ENCODE measurements at places on chromosomes 4 and X.
A peak's percentile ranks its signal among the peaks of the same experiment; 100 is the strongest.

GRCh38 chr4:128716338-128716737 is 93.2 kb upstream of the JADE1 start:
- no peak for DNase-seq

DNA sequence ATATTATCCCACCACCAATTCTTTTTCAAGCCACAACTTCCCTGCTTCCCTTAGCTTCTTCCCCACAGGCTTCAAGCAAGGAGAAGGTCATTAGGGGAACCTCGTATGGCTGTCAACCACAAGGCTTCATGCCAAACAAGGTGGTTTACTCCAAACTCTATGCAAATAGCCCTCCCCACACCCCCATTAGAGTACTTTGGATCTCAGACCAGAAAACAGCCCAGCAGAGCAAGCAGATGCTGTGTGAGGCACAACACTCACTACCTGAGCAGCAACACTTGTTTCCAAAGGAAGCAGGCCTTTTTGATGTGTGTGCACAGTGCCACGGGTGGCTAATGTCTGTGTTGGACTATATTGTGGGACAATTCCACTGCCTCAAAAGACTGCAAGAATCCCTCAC is 189.0 kb downstream of the AR start:
- no peak for DNase-seq

DNA sequence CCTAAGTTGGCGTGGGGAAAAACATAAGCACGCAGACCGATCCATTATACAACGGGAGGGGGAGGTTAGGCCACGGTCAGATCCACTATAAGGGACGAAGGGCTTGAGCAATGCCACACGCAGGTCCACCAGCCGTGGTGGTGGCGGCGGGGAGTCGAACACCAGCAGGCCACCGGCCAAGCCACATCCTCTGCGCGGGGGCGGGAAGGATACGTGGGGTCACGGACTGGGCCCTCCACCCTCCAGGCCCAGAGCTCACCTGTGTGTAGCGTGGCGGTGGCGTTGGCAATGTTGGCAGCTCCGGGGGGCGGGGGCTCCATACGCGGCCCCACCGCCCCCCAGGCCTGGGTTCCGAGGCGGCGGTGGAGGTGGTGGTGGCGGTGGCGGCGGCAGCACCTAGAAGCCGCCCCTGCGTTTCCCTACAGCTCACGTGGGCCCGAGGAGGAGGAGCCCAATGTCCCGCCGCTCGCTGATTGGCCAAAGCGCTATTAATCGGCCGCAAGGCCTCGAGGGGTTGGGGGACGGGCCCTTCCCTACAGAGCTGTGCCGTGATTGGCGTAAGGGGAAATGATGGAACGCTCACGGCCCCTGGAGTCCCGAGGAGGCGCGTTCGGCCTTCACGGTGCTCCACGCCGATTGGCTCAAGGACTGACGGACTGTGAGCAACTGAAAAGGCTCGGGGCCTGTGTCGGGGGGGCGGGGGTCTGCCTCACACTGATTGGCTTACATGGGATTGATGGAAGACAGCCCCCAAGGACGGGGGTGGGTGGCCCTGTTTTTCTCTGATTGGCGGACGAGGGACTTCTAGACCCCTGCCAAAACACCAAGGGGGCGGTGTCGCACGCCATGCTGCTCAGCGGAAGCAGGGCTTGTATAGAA is at the start of gene ELK1:
ELK1 (minus strand) TSS at position 400 of the 879 bp plus-strand sequence. CDS start 9,122 bp downstream, outside the sequence.
- peak; percentile 90 for DNase-seq

DNA sequence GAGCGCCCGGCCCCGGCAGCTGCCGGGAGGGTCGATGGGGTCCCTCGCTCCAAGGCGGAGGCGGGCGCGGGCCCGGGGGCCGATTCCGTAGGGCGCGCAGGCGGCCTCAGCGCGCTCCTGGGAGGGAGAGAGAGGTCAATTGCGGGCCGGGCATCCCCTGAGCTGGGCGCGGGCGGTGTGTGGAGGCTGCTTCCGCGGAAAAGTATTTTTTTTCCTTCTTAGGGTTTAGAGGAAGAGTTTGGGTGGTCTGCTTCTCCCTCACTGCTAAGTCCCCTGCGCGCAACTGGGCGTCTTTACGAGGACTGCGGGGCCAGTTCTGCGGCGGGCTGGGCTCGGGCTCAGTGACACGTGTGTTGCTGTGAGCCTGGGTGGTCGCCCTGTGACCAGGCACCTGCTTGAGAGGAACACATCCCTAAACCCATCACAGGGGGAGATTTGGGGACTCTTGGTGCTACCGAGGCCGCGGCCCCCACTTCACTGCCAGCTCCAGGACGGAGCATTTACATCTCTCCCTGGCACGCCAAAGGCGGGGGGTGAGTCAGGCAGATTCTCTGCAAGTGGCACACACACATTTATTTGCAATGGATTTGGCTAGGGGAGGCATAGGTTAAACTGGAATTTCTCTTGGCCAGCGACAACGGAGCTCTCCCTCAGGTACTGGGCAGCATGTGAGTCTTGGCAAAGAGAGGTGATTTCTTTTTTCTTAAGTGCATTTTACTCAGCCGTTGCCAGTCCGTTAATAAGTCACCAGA is 151.2 kb upstream of the SLC4A4 start:
- peak; percentile 19 for DNase-seq

DNA sequence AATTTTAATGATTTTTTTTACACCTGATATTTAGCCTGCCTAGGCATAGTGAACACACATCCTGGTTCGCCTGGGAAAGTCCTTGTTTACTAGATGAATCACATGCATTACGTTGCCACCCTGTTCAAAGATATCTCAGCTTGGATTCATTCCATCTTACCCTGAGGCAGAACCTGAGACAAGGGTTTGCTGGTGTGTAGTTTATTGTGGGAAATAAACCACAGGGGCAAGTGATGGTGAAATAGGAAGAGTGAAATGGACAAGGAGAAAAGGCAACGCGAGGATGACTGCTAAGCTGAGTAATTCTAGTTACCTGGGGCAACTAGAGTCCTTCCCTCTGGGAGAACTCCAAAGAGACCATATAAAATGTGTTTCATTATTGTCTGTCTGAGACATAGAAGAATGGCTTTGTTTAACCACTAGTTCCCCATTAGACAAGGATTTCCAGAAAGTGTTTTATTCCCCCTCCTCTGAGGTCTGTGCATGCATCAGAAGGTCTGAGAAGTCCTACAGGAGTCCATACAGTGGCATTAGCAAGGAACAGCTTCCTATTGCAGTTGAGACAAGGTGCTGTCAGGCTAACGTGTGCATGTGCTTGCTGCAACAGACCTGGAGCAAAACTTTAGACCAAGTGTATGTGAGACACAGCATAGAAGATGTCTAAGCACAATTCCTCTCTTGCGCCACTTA is 797.3 kb upstream of the FRG1 start:
- DNase-seq = no peak

DNA sequence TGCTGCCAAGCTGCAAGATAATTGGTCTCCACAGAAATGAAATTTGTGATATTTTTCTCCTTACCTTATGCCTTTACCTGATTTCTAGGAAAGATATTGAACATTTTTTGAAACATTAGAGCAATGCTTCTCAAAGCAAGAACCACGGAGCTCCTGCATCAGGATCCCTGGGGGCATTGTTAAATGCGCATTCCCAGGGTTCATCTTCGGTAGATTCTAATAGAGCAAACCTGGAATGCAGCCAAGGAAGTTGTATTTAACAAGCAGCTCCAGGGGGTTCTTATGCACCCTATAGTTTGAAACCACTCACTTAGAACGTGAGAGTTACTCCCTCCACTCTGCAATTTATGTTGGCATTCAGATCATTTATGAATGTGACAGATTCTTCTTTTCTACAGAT is 126.2 kb downstream of the SLC39A8 start:
- no peak for DNase-seq

DNA sequence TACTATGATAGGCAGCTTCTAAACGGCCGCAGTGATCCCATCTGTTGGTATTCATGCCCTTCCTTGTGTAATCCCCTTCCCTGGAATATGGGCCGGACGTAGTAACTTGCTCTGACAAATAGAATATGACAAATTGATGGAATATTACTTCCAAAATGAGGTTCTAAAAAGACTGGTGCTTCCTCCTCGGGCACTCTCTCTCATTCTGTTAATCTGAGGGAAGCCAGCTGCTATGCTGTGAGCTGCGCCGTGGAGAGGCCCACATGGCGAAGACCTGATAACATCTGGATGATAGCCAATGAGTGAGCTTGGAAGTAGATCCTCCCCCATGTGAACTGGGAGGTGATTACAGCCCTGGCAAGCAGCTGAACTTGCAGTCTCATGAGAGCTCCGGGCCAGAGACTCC is 27.2 kb upstream of the SLC25A4 start:
- no peak for DNase-seq

- no peak for DNase-seq
Observed at GRCh38 chrX:80216086-80216485, 201.5 kb downstream of the TBX22 start.

DNA sequence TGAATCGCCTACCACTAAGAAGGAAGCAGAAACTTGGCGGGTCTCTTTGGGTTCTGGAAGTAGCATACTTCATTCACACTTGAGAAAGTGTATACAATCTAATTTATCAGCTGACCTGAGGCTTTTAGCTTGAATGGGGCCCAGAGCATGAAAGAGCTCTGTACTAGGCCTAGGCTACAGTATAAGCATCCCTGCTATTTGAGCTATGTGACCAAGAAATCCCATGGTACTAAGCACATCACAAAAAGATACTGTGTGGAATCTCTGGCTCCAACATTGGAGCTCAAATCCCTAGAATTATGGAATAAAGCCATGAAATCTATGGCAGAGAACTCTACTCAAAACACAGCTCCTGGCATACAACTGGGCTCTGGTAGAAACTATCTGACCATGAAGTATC is 43.9 kb upstream of the CCDC149 start:
- DNase-seq = no peak

DNA sequence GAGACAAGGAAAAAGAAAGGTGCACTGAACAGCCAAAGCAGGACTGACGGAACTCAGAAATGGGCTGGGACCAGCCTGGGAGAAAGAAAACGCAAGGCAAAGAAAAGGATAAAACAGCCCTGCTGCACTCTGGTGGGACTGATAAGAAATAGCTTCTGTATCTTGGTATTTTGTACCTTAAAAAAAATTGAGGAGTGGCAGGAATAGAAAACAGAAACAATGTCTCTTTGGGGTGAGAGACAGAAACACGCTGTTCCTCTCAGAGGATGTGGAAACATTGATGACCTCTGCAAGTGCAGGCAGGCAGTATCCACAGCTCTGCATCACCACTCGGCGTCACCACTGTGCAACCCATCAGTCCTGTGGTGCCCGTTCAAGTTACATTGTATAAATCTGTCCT is 152.5 kb upstream of the SPRY1 start:
- DNase-seq = no peak

DNA sequence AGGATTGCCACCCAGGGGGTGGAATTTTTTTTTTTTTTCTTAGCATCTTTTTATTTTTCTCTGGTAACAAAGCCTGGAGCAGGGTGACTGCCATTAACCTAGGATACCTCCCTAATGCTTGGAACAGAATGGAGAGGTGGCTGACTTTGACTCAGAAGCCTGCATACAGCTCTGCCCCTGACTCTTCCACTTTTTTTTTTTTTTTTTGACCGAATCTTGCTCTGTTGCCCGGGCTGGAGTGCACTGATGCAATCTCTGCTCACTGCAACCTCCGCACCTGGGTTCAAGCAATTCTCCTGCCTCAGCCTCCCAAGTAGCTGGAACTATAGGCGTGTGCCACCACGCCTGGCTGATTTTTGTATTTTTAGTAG is 341 bp upstream of the SLC2A9 start:
- no peak for DNase-seq

DNA sequence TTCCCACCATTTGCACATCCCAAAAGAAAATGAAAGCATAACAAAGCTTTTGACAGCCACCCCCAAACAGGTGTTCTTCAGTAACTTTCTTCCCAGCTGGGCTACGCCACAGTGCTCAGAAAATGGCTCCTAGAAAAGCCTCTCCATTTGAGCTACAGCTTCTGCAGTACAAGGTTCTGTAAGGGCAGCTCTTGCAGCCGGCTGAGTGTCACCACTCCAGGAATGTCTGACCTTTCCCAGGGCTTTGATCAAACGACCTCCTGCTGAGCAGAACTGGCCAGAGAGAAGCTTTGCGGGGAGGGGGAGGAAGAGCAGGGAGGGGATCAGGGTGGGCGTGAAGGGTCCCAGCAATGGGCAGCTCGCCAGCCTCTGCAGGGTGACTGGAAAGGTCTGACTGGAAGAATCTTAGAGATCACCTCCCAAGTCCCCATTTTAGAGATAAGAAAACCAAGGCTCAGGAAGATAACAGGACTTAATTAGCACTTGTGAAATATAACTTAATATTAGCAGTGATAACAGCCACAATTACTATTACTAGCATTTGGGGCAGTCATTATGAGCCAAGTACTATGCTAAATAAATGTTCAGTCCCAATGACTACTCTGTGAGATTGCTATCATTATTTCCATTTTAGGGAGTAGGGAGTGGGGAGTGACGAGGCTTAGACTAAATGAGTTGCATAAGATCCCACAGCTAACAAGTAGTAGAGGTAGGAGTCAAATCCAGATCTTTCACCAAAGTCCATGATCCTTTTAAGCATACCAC is 51.1 kb downstream of the LEF1 start:
- DNase-seq = no peak

DNA sequence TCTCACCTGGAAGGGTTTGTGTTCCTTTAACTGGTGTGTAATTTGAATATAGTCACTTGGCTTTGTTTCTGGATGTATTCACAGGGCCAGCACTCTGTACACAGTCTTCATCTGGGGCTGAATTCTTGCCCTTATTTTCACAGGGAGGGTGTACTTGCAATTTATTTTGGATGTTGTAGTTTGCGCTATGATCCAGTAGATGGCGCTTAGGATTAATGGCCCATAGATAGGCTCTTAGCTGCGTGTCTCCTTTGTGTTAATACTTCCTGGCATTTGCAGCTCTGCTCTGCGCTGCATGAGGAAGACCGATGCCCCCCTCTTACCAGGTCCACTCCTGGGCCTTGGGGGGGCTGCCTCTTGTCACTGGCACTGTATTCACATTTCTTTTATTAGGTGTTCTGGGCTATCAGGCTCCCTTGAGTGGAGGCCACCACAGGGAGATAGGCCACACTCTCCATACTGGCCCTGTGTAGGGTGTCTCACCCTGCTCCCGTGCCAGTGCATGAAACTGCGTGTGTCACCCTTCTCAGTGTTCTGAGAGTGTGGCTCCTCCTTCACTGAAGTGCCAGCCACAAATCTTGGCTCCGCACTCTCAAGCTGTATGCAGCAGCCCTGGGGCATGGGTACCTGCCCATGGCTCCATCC is 562.2 kb downstream of the ZIC3 start:
- no peak for DNase-seq

DNA sequence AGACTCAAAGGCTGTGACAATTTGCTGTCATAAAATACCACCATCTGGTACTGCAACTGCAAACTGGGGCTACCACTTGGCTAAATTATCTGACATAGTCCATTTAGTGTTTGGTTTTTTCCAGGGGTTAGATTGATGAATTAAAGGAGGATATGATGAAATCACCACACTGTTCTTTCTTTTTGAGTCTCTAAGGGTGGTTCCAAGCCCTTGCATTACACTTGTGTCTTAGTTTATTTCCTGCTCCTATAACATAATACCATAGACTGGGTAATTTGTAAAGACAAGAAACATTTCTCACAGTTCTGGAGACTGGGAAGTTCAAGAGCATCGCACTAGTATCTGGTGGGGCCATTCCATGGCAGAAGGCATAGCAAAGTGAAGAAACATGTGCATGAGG is 32.0 kb upstream of the CD38 start:
- DNase-seq = no peak

All from cerebellar nuclear complex (tissue), 1 donor.